Left kidney (tissue), 8 donors: ENCODE measurements at places on chromosomes 11 and 22.

- peak; percentile 45 for DNase-seq
Observed at GRCh38 chr11:47215366-47215910, 664 bp downstream of the DDB2 start.

GRCh38 chr11:30435488-30435887, 112.6 kb downstream of the ARL14EP start:
- no peak for DNase-seq

- no peak for DNase-seq
Observed at GRCh38 chr11:128916037-128916572, 24.9 kb downstream of the KCNJ5 start.

- DNase-seq = no peak
Observed at GRCh38 chr11:26755762-26756161, 33.9 kb upstream of the SLC5A12 start.

DNA sequence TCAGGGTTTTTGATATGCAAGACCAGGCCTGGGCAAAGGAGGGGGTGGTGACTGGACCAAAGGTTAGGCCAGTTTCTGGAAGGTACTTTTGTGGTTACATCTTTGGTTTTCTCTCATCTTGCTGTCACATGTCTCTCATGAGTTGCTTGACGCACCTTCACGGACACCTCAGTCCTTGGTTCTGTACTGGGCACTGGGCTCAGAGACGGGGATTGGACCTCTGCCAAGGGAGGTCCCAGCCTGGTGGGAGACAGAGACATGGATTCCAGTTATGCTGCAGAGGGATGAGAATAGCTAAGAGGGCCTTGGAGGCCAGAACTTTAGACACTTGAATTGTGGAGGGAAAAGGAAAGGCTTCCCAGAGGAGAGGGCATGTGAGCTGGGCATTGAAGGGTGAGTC, 1.7 kb downstream of the USP35 start:
- DNase-seq = no peak

DNA sequence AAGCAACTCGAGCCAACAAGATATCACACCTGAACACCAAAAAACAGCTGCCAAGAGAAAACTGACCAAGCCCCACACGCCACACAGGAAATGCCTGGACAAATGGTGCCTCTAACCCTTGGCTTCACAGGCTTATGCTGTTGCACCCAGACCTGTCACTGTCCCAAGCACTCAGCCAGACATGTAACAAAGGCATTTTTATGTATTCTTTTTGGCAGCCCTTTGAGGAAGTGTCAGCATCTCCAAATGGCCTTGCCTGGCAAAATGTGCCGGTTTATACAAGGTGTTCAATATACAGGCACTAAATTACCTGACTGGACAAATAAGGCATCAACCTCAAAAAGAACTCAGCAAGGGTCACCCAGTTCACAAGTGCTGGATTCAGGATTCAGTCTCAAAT, 6.1 kb downstream of the HDHD5 start:
- no peak for DNase-seq

GRCh38 chr11:70106757-70107156, 28.6 kb downstream of the ANO1 start:
- no peak for DNase-seq

- no peak for DNase-seq
Observed at GRCh38 chr11:35311331-35311730, 108.0 kb downstream of the SLC1A2 start.

GRCh38 chr22:24482998-24483397, 12.1 kb upstream of the UPB1 start:
- no peak for DNase-seq

DNA sequence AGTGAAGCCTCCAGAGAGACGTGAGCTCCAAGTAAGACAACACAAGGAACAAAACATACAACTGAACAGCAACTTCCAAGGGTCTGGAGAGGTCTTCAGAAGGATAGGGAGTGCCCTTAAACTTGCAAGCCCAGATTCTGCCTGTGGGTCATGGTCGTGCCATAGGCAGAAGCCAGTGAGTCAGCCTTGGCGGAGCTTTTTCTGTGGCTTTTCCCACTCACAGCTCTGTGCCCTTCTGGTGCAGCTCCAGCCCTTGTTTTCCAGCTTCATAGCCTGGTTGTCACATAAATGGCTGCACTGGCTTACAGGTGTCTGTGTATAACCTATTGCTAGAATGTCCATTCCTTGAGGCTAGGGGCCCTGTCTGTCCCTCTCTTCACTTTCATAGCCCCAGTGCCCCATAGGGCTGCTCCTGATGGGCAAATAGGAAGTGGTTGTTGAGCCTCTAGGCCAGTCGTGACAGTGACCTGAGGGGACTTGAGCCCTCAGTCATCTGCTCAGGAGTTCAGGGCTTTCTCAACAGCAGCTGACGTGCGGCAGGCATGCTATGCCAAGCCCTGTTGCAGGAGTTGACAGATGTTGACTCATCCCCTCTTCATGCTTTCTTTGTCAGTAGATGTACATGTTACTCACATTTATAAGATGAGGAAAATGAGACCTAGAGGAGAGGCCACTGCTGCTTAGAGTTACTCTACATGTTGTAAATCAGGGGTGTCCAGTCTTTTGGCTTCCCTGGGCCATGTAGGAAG, 7.4 kb downstream of the MED15 start:
- no peak for DNase-seq

DNA sequence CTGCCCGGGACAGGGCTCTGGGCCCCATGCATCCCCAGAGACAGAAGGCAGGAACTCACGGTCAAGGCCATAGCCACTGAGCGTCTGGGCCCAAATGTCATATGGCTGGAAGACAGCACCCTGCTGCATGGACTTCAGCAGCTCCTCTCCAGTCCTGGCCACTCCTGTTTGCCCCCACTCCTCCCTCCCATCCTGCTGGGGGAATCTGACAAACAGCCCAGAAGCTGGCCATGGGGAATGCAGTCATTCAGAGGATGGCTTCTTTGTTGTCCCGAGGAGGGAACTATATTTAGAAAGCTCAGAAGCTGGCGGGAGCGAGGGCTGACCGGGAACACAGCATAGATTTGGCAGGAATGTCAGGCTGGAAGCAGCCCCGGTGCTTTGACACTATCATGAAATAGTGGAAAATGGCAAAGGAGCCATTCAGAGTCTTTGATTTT, 35.0 kb downstream of the DKK3 start:
- DNase-seq = no peak

DNA sequence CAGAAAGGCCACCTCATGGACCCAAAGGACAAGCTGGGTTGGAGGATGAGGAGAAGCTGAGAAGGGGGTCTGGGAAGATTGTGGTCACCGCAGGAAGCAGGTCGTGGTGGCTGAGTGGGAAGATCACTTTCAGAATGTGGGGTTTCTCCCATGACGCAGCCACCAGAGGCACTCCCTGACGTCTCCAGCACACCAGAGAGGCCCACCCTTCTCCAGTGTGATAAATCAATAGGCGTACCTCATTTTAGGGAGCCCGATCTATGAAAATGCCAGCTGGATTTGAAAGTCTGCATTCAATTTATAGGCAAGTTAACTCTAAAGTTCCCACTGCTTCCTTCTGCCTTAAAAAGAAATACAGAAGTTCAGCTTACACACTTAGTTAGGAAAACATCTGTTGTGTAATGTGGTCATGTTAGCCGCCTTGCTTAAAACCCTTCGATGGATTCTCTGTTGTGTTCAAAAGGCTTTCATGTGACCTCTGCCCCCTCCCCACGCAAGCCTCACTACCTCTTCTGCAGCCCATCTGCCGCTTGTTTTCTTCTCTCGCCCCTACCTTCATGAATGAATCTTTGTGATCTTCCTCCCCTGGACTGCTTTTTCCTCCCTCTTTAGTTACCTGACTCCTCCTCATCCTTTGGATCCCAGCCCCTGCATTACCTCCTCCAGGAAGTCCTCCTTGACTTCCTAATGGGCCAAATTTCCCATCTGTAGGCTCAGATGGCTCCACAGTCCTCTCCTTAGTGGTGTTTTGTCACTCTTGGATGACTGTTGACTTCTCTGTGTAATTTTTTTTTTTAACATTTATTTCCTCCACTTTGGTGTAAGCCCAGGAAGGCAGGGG, 10.7 kb downstream of the TSPAN18 start:
- DNase-seq = no peak

DNA sequence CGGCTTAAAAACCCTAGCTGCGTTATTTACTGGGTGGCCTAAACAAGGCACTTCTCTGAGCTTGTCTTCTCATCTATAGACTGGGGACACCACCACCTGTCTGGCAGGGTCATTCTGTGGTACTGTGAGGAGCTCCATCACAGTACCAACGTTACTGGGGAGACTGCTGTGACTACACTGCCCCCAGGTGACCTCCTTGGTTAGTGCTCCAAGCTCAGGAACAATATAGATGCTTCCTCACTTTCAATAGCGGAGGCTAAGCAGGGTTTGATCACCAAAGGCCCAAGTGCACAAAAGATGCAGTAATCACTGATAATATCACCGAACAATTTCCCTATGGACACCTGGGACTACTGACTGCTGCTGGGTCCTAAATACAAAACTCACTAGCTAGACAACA, 18.8 kb downstream of the PRPF19 start:
- no peak for DNase-seq

DNA sequence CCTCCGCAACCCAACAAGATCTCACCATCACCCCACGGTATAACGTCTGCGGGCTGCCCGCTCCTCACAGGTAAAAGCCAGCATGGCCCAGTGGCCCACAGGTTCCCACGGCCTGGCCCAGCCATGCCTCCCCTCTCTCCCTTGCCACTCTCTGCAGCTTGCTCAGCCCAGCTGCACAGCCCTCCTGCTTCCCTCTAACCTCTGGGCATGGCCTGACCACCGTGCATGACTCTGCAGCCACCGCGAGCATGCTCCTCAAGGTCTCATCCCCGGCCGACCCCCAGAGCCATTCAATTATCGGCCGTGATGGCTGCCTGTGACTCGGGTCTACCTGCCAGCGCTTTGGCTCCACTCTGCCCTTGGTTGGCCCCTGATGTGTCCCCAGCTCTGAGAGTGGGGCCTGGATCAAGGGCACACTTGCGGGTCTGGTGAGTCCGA, 185.5 kb downstream of the CTTN start:
- DNase-seq = no peak

DNA sequence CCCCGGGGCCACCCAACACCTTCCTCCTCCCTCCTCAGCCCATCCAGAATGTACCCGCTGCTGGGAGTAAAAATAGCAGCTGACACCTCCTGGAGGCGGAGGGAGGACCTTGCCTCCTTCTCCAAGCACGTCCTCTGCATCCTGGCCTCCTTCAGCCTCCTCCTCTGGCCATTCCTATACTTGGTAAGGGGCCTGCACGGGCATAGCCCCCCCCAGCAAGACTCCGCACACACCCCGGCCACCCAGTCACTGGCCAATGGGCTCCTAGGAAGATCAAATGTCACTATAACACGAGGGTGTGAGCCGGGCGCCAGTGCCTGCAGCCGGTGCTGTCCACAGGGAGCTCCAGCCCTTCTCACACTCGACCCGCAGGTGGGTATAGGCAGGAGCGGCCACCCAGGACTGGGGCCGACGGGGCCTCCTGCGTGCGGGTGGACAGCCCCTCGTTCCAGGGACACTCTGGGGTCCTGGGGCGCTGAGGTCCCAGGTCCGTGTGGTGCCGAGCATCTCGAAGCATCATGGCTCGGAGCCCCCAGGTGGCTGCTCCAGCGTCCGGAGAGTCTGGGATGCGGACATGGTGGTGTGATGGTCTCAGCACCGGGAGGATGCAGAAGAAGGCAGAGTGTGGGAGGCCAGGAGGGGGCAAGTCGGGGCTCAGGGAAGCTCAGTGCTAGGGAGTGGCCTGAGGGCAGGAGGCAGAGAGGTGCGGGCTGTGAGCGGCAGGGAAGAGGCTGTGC, at the start of gene TNNT3:
TNNT3 (plus strand) TSS at position 313 of the 737 bp plus-strand sequence. CDS start 3,172 bp downstream, outside the sequence.
- no peak for DNase-seq

- no peak for DNase-seq
Observed at GRCh38 chr22:49508561-49508960, 319.1 kb downstream of the BRD1 start.

- DNase-seq = no peak
Observed at GRCh38 chr22:49775867-49776511, 51.7 kb downstream of the BRD1 start.

DNA sequence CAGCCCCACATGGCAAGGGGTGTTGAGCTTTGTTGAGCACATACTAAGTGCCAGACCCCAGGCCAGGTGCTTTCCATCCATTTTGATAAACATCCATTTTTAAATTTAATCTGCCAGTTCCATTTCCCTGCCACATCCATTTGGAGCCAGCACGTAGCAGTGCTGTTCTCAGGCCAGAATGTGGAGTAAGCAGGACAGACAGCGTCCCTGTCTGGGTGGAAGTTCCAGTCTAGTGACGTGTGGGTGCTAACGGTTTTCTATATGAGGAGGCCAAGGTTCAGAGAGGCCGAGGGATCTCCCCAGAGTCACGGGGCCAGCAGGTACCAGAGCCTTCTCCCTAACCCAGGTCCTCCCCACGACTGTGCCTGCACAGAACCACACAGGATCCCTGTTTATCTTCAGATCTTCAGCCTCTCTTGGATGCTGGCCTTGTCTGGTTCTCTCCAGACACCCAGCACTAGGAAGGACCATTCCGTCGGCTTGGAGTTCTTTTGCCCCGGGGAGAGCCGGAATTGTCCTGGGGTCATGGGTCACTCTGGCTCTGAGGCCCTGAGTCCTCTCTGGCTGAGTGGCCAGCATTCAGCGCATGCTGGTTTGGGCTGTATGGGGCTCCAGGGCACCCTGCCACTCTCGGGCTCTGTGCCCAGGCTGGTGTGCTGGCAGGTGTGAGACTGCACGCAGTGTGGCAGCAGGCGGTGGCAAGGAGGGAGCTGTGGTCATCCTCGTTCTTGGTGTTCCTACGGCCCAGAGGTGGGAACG, 63.6 kb upstream of the PPARA start:
- no peak for DNase-seq

GRCh38 chr11:93348930-93349329, 18.4 kb downstream of the DEUP1 start:
- no peak for DNase-seq

DNA sequence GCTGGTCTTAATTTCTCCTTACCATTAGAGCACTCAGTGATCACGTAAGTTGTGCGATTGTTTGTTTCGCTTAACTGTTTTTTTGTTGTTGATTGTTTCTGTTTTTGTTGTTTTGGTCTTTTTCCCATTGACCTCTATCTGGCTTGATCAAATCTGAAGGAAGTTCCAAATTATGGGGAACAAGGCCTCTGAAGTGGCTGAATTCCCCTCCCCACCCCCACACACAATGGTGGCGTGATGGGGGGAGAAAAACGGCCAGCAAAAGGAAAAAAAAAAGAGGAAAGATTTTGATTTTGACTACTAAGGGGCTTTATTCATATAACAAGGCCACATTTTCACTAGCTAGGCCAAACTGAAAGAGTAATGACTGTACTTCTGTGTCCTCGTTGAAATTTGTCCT, 53.6 kb downstream of the OSBPL5 start:
- no peak for DNase-seq

- no peak for DNase-seq
Observed at GRCh38 chr11:64592656-64593055, 1.6 kb downstream of the SLC22A12 start.

GRCh38 chr11:24593332-24593731, 96.5 kb downstream of the LUZP2 start:
- DNase-seq = no peak

GRCh38 chr22:49116021-49116420, 711.7 kb downstream of the BRD1 start:
- no peak for DNase-seq

GRCh38 chr11:129410395-129410960, 34.8 kb downstream of the BARX2 start:
- DNase-seq = no peak

GRCh38 chr22:30325065-30325720, 1.5 kb downstream of the TBC1D10A start:
- no peak for DNase-seq

- DNase-seq = peak; percentile 65
Observed at GRCh38 chr11:122711831-122712381, 56.4 kb downstream of the UBASH3B start.
